Mesendoderm (in vitro differentiated cells): ENCODE measurements at places on chromosomes 11 and 22.
A peak's percentile ranks its signal among the peaks of the same experiment; 100 is the strongest.

GRCh38 chr11:12735262-12735661 is 61.0 kb downstream of the TEAD1 start:
- H3K27ac ChIP-seq: no peak overlapping the region
- no peak overlapping the region for H3K4me3 ChIP-seq
- peaks cover 4% of the 10 kb centered on the region for H3K4me1 ChIP-seq
- H3K36me3 ChIP-seq: no peaks in the 10 kb centered on the region
- no peaks in the 10 kb centered on the region for H3K27me3 ChIP-seq

DNA sequence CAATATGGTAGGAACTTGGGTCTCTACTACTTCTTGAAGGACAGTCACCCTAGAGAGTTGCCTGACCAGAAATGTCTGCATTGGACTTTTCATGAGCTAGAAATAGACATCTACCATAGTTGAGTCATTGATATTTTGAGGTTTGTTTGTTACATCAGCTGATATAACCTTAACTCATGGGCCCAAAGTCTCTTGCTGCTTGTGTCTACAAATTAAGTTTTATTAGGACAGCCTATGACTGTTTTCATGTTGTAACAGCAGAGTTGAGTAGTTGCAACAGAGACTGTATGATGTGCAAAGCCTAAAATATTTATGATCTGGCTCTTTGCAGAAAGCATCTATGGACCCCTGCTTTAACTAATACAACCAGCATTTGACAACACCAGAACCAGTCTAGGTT is 155.3 kb downstream of the MIAT start:
- no peaks in the 10 kb centered on the region for H3K27me3 ChIP-seq
- no peak overlapping the region for H3K27ac ChIP-seq
- no peak for DNase-seq
- no peaks in the 10 kb centered on the region for H3K4me1 ChIP-seq
- H3K36me3 ChIP-seq: no peaks in the 10 kb centered on the region

DNA sequence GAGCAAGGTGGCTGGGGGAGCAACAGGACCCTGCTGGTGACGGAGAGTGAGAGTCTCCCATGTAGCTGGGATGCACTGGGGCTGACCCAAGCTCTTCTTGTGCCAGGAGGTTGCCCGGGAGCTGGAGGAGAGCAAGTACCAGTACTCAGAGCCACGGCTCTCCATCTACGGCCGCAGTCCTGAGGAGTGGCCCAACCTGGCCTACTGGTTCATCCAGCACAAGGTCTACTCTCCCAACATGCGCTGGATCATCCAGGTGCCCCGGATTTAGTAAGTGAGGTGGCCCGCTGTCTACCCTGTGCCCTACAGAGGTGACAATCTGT is 40.4 kb downstream of the AMPD3 start:
- H3K27ac ChIP-seq: no peak overlapping the region
- no peak for DNase-seq
- H3K4me1 ChIP-seq: no peaks in the 10 kb centered on the region
- H3K36me3 ChIP-seq: peaks cover 4% of the 10 kb centered on the region
- no peak overlapping the region for H3K4me3 ChIP-seq

- peaks cover 2% of the 10 kb centered on the region for H3K4me1 ChIP-seq
- no peaks in the 10 kb centered on the region for H3K36me3 ChIP-seq
- no peak for DNase-seq
- H3K4me3 ChIP-seq: no peak overlapping the region
Measured at GRCh38 chr11:86459002-86459385, 84.3 kb downstream of the CCDC81 start.

DNA sequence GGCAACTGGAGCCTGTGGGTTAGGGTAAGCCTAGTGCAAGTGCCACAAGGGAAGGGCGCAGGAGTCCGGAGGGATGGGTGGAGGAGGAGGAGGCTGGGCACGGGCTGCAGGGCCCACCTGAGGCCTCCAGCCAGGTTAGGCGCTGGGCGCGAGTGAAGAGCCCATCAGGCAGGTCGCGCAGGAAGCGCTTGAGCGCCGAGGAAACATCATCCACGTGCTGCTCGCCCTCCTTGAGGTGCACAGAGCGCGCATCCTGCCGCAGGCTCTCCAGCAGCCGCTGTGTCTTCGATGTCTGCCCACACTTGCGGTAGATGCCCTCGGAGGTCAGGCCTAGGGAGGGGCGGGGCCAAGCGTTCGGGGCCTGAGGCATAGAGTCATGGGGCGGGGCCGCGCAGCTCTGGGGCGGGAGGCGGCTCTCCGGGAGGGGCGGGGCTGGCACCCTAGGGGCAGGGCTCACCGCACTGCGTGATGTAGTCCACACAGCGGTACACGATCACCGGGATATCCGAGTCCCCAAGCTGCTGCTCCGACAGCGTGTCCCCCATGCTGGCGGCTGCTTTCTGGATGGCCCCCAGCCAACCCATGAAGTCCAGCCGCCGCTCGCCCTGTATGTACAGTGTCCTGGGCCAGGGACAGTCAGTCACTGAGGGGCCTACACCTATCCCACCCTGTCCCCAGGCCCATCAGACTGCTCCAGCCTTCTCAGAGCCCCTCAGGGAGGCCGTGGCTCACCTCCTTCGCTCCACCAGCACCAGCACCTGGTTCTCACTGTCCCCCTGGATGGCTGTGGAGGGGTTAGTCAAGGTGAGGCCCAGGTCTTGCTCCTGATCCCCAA is 22.9 kb upstream of the PDE2A start:
- no peaks in the 10 kb centered on the region for H3K27me3 ChIP-seq
- H3K27ac ChIP-seq: no peak overlapping the region
- H3K4me1 ChIP-seq: peaks cover 4% of the 10 kb centered on the region

GRCh38 chr11:102883141-102883540 is 8.4 kb upstream of the MMP12 start:
- no peak overlapping the region for H3K4me3 ChIP-seq
- no peaks in the 10 kb centered on the region for H3K4me1 ChIP-seq
- H3K36me3 ChIP-seq: no peaks in the 10 kb centered on the region
- no peak overlapping the region for H3K27ac ChIP-seq
- H3K27me3 ChIP-seq: no peaks in the 10 kb centered on the region

- no peak for DNase-seq
- H3K27ac ChIP-seq: no peak overlapping the region
- H3K27me3 ChIP-seq: no peaks in the 10 kb centered on the region
- no peak overlapping the region for H3K4me3 ChIP-seq
Measured at GRCh38 chr22:27293721-27294445, 507.7 kb downstream of the MN1 start.

GRCh38 chr22:30424534-30425326 is 838 bp upstream of the MTFP1 start:
- peak overlapping the region; percentile 10 for H3K4me3 ChIP-seq
- no peaks in the 10 kb centered on the region for H3K36me3 ChIP-seq
- DNase-seq: peak; percentile 63

DNA sequence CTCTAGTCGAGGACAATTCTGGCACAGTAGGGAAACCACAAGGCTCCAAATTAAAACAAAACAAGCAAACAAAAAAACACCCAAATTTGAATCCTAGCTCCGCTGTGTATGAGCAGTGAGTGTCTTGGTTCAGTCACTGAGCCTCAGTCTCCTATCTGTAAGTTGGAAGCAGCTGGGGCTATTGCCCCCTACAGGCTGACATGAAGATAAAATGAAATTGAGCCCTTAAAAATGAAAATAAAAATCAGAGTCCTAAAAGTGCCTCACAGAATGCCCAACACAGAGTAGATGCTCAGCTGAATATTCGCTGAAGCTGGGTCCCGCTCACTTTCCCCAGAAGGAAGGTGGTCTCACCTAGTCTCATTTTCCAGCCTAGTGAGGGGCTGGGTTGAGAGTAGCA is 65.2 kb downstream of the PDE2A start:
- no peak overlapping the region for H3K27ac ChIP-seq
- no peak overlapping the region for H3K4me3 ChIP-seq
- no peaks in the 10 kb centered on the region for H3K4me1 ChIP-seq

DNA sequence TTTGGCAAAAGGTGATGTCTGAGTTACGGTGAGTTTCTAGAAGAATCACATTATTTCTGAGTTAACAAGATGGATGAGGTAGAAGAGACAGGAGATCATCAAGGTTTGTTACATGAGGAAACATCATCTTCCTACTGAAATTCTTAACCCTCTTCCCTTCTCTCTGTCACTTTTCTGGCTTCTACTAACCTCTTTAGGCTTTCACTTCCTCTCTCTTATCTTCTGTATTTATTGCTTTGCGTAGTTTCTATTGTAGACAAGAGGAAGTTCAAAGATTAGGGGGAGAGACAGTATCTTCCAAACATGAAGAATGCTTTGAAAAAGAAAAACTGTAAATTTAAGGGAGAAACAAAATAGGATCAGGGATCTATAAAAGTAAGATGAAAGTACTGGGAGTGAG is 75.4 kb downstream of the TRPC6 start:
- H3K36me3 ChIP-seq: no peaks in the 10 kb centered on the region
- H3K27me3 ChIP-seq: no peaks in the 10 kb centered on the region
- H3K4me1 ChIP-seq: no peaks in the 10 kb centered on the region

GRCh38 chr11:86671531-86672006 is 847 bp downstream of the ME3 start:
- H3K27me3 ChIP-seq: no peaks in the 10 kb centered on the region
- H3K36me3 ChIP-seq: no peaks in the 10 kb centered on the region
- no peak for DNase-seq
- no peak overlapping the region for H3K27ac ChIP-seq
- no peak overlapping the region for H3K4me3 ChIP-seq

- DNase-seq: no peak
- no peaks in the 10 kb centered on the region for H3K4me1 ChIP-seq
- H3K27me3 ChIP-seq: no peaks in the 10 kb centered on the region
- H3K4me3 ChIP-seq: no peak overlapping the region
Measured at GRCh38 chr22:49251371-49251770, 576.3 kb downstream of the BRD1 start.

GRCh38 chr11:47400768-47401279 is 7.6 kb upstream of the SLC39A13 start:
- no peak overlapping the region for H3K4me3 ChIP-seq
- DNase-seq: peak; percentile 72
- no peaks in the 10 kb centered on the region for H3K27me3 ChIP-seq
- peak overlapping the region; percentile 81 for H3K27ac ChIP-seq
- peaks cover 9% of the 10 kb centered on the region for H3K4me1 ChIP-seq
- no peaks in the 10 kb centered on the region for H3K36me3 ChIP-seq
